Activated T-helper 2 cell treated with anti-CD3 and anti-CD28 coated beads, Interferon-gamma antibody, Interleukin-2, Interleukin-4, amounts not matched to agents 10 μg/mL and 5 μg/mL and 100 μg/mL, durations not matched to agents 14 hours and 24 hours and 36 hours (primary cell): ENCODE measurements at places on chromosomes 4 and X. TPM values are rescaled to one million over a fixed set of nuclear protein-coding genes. Genes with fewer than 3 reads are reported as not detected.

PNMA6A gene
- 0.87 and 1.5 TPM in 2 replicates for total RNA-seq

ATXN3L gene
- total RNA-seq: not detected in 2 replicates

CDKL5 gene
- total RNA-seq: 0.46 and 0.76 TPM in 2 replicates

CPE gene
- total RNA-seq: 0.18 and 0.30 TPM in 2 replicates

TEX11 gene
- total RNA-seq: 0.07 TPM in 1 of 2 replicates, not detected in the other

BGN gene
- not detected in 2 replicates for total RNA-seq

PFKFB1 gene
- total RNA-seq: 0.25 and 0.50 TPM in 2 replicates

PPM1K gene
- total RNA-seq: 38.5 and 39.9 TPM in 2 replicates

NCAPG gene
- total RNA-seq: 55.9 and 58.2 TPM in 2 replicates

TKTL2 gene
- not detected in 2 replicates for total RNA-seq

SCML2 gene
- 2.8 and 3.6 TPM in 2 replicates for total RNA-seq

HSD17B10 gene
- 135 and 139 TPM in 2 replicates for total RNA-seq

TSPAN7 gene
- not detected in 2 replicates for total RNA-seq

GSTCD gene
- total RNA-seq: 15.7 and 16.7 TPM in 2 replicates

SPINK2 gene
- total RNA-seq: 0.75 TPM in 1 of 2 replicates, not detected in the other

TNIP2 gene
- 69.2 and 72.1 TPM in 2 replicates for total RNA-seq

FABP2 gene
- not detected in 2 replicates for total RNA-seq

DNA sequence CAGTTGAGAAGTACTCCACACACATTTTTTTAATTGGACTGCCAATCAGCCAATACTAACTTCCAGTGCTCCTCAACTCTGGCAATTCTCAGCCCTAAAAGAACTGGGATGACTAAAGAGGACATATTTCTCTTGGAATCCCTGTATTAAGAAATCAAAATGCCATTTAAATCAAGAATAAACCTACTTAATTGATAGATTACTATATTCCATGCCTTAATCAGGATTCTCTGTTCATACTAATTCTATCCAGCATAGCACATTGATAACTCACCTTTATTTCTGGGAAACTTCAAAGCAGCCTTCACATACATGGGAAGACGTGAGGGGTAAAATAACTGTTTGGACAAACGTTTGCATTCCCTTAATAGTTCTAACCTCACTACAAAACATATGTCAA lies 93.0 kb upstream of the DKK2 start:
- DNase-seq: no peak

- DNase-seq: no peak
These were observed 290.3 kb downstream of the LDB2 start for GRCh38 chr4:16608123-16608522.

DNA sequence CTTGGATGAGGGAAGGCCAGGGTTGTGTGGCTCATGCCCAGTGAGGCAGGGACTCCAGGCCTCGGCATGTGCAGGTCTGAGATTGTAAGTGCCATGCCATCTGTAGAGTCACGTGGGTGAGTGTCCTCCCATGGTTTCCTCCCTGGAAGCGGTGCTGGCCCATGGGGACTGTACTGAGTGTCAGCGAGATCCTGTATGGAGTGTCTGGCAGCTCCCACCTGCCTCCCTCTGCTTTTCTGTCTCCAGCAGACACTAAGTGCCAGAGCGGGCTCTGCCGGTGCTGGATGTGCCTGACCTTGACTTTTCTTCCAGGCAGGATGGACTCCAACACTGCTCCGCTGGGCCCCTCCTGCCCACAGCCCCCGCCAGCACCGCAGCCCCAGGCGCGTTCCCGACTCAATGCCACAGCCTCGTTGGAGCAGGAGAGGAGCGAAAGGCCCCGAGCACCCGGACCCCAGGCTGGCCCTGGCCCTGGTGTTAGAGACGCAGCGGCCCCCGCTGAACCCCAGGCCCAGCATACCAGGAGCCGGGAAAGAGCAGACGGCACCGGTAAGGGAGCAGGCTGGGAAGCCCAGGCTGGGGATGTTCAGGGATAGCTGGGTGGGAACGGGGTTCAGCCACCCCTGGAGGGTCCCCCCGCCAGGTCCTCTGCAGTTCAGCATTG lies 7.6 kb downstream of the WFS1 start:
- DNase-seq: no peak

- peak; percentile 44 for DNase-seq
These were observed 36.8 kb upstream of the RAB40AL start for GRCh38 chrX:102899940-102900916.

GRCh38 chrX:70313503-70313902 lies 23.6 kb downstream of the KIF4A start:
- DNase-seq: no peak

- DNase-seq: no peak
These were observed 61.4 kb downstream of the KLHL4 start for GRCh38 chrX:87578978-87579377.

GRCh38 chr4:2136726-2137125 lies 77.6 kb downstream of the NAT8L start:
- DNase-seq: no peak

- DNase-seq: no peak
These were observed 1012.1 kb downstream of the RAB28 start for GRCh38 chr4:12472087-12472486.

- no peak for DNase-seq
These were observed 118.8 kb downstream of the GABRA2 start for GRCh38 chr4:46270986-46271596.

- DNase-seq: no peak
These were observed 239.2 kb upstream of the DDX53 start for GRCh38 chrX:22760513-22761057.

DNA sequence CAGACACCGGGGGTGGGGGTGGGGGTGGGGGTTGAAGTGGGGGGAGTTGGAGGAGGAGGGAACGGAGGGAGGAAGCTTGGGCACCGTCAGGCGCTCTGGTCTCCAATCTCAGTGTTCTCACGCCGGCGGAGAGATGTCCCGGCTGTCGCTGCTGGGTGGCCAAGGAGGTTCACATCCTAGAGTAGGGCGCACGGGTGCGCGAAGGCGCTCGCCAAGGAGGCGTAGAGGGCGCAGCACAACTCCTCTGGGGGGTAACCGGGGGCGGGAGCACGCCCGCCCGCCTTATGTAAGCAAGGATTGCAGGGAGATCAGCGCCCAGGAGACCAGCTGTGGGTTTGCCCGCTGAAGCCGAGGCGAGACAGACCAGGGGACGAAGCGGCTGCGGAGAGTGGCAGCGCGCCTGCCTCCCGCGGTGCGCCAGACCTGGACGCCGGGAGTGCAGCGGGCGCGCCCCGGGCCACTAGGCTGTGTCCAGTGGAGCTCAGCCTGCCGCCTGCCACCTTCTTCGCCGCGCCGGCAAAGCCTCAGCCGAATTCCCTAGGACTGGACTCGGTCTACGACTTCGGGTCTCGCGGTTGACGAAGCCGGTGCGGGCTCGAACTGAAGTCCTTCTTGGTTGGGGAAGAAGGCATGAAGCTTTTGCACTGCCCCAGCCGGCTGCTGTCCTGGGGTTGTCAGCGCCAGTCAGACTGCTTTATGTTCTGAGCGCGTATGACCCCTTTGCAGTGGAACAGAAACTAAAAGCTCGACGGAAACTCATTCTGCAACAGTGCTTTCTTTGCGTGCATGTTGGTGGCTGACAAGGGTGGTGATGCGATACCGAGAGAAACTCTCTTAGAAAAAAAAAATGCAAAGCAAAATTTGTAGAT lies 707 bp upstream of the UNC5C start:
- DNase-seq: peak; percentile 45

GRCh38 chr4:76476571-76476970 lies 41.5 kb downstream of the SHROOM3 start:
- no peak for DNase-seq

GRCh38 chr4:53100501-53101190 lies 238.5 kb downstream of the RASL11B start:
- no peak for DNase-seq

- no peak for DNase-seq
These were observed 26.9 kb downstream of the UTP14A start for GRCh38 chrX:129932821-129933321.

GRCh38 chr4:165461159-165461821 lies 82.5 kb downstream of the CPE start:
- no peak for DNase-seq

- DNase-seq: no peak
These were observed 63.7 kb downstream of the TMEM164 start for GRCh38 chrX:110066488-110067225.

GRCh38 chr4:120839334-120839973 lies 83.1 kb downstream of the PRDM5 start:
- no peak for DNase-seq

DNA sequence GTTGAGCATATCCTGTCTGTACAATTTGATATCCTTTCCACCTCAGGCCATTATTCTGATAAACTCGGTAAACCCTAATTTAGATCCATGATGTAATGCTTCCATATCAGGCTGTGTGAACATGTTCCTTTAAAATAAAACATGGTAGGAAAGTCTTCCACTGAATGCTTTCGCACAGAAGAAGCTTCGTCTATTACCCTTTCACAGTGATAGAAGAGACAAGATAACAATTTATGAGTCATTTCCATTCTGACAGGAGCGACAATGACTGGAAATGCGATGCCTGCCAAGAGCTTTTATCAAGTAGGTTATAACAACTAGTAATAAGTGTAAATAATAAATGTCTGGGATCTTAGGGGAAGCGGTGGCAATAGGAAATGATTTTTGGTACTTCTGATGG lies 98.8 kb downstream of the TTC29 start:
- DNase-seq: no peak

GRCh38 chr4:98630737-98631454 lies 27.5 kb downstream of the TSPAN5 start:
- DNase-seq: no peak

- no peak for DNase-seq
These were observed at the start of gene TRIM75 for GRCh38 chr4:165053645-165054044. TSS of gene TRIM75 (plus strand) at chr4:165053866. CDS start at chr4:165059148, 5,282 bp downstream.

DNA sequence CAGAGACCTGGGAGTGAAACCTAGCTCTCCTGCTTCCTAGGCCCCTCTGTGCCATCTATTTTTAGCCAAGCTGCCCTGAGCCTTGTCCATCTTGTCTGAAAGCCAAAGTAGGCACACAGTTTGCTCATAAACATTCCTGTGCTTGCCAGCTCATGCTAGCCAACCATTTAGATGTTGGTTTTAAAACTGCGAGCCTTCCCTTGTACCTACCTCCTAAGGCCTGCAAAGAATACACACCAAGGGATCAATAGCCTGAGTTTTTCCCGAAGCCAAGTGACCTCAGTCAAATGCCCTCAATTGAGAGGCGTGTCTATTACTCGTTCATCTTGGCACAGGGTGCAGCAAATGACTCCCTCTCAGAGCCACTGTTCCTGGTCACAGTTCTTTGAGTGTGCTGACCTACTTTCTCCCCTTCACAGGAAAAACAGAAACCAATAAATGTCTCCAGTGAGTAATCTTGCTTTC lies 48.5 kb downstream of the ZCCHC12 start:
- no peak for DNase-seq

- no peak for DNase-seq
These were observed 11.2 kb downstream of the CDKN2AIP start for GRCh38 chr4:183455431-183456195.

DNA sequence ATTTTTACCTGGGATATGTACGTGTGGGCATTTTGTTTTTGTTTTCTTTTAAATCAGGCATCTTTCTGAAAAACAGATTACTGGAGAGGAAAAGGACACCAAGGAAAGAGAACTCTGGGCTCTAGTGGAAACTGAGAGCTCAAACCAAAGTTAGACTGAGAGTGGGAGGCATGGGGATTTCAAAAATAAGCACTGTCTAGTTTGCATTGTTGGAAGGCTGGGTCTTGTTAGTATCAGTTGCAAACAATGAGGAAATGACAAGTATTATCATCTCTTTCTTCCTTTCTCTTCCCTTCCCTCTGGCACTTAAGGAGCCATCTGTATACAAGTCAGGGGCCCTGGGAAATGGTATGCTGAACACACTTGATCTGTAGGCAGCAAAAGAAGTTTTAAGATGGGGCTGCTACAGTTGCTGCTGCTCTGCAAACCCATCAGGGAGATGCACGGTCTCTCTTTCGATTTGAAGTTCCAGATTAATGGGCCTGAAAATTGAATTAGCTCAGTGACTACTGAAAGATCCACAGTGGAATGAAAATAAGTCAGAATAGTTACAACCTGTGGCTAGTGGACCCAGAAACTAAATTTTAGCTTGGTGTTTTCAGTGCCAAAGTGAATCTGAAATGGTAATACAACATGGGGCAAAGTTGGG lies 48.0 kb upstream of the GRXCR1 start:
- no peak for DNase-seq

DNA sequence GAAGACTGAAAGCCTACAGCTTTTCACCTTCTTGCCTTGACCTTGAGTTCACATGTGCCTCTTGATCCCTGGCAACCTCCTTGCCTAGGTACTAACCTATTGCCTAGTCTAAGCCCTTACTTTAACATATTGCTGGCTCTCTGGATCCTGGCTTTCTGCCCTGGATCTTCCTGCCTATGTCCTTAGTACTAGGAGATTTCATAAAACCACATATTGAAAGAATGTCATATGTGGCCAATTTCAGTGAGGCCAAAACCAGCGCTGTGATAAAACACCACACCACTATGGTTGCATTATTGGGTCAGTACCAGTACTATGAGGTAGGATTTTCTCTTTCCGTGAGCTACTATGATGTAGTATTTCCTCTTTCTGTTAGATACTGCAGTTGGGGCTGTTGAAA lies 80.4 kb downstream of the CT47B1 start:
- DNase-seq: no peak

- DNase-seq: no peak
These were observed 34.4 kb downstream of the INTU start for GRCh38 chr4:127667116-127667515.

GRCh38 chrX:119690921-119691716 lies 1.8 kb downstream of the SEPTIN6 start:
- peak; percentile 58 for DNase-seq
